ENCODE measurements at places on chromosomes 7 and 10.
A peak's percentile ranks its signal among the peaks of the same experiment; 100 is the strongest.

DNA sequence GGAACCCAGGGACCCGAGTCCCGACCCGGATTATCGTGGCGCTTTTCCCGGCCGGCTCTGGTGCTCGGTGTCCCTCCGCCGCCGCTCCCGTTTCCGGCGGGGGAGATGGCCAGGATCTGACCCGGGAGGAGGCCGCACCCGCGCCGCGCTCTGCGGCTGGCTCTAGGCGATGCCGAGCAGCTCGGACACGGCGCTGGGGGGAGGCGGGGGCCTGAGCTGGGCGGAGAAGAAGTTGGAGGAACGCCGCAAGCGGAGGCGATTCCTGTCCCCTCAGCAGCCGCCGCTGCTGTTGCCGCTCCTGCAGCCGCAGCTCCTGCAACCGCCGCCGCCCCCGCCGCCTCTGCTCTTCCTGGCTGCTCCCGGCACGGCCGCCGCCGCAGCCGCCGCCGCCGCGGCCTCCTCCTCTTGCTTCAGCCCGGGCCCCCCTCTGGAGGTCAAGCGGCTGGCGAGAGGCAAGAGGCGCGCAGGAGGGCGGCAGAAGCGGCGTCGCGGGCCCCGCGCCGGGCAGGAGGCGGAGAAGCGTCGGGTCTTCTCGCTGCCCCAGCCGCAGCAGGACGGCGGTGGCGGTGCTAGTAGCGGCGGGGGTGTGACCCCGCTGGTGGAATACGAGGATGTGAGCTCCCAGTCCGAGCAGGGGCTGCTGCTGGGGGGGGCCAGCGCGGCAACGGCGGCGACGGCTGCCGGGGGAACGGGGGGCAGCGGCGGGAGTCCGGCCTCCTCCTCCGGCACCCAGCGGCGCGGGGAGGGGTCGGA is 593 bp downstream of the CDK13 start:
- peak; percentile 45 for DNase-seq

DNA sequence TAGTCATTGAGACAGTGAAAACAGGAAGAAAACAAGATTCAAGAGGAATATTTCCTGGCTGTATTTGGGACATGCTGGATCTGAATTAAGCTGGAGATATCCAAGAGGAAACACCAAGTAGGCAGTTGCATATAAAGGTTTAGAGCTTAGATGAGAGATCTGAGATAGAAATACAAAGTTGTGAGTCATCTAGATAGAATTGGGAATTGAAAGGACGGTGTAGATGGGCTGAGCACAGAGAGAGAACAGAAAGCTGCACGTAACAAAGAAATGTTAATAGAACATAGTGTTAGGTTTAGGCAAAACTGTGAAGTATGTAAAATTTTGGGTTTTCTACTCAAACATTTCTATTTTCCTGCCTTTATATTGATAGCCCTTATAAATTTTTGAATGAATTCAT is 218.5 kb upstream of the TMEM196 start:
- DNase-seq: no peak

GRCh38 chr7:121456785-121457359 is 60.8 kb upstream of the FAM3C start:
- DNase-seq: no peak

DNA sequence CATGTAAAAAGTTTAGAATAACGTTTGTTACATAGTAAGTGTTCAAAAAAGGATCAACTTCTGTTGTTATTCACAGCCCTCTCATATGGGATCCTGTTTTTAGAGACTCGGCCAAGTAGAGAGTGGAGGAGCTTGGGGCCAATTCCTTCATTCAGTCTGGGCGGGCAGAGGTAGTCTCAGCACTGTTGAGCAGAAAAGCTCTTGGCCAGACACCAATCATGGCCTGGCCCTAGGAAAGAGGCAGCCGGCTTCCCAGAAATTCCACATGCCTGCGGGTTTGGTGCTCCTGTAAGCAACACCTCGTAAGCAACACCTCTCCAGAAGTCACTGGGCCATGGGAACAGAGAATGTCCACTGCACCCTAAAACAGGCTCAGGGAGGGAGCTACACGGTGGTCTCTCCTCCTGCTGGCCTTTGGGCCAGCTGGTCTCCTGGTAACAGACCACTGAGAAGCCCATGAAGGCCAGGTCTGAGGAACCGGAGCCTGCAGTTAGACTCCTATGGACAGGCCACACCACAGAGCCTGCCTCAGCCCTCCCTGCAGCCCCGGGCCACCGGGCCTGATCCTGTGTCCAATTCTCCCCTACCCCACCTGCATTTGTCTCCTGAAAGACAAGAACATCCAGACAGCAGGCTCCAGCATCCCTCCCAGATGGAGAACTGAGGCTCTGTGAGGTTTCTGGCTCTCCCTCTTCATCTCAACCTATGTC is 149.1 kb downstream of the GRID1 start:
- DNase-seq: no peak

GRCh38 chr10:58367069-58367468 is 18.1 kb upstream of the TFAM start:
- DNase-seq: no peak

DNA sequence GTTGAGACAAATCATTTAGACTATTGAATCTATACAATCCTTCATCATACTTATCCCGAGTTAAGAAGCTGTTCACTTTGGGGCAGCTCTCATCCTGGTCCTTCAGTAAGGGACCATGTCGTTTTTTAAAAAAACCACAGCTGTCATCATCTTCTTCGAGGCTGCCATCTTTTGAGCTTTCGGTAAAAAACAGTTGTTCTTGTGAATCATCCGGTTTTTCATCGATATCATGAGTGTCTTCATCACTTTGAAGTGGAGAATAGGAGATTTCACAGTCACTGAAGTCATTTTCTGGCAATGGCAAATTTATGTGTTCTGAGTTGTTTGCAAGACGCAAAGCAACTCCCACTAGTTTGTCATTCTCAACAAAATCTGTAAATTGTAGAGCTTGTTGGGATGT is 3.9 kb downstream of the DCLRE1A start:
- no peak for DNase-seq

DNA sequence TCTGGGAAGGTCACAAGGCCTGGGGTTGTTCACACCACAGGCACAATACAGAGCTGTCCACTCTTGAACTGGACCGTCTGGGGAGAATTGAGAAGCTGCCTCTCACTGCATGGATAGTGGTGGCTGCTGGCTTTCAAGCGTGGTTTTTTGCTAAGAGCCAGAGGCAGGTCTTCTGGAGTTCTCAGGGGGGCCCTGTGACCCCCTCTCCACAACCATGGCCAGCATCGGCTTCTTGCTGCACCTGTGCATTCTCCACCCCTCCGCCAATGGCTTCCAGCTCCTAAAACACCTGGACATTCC is 140.3 kb downstream of the ADCY1 start:
- DNase-seq: no peak

- DNase-seq: no peak
Observed at GRCh38 chr10:124534231-124534798, 72.7 kb downstream of the LHPP start.

GRCh38 chr7:155449008-155449868 is 8.7 kb upstream of the EN2 start:
- no peak for DNase-seq
